ENCODE measurements at places on chromosomes 3 and 15.

DNA sequence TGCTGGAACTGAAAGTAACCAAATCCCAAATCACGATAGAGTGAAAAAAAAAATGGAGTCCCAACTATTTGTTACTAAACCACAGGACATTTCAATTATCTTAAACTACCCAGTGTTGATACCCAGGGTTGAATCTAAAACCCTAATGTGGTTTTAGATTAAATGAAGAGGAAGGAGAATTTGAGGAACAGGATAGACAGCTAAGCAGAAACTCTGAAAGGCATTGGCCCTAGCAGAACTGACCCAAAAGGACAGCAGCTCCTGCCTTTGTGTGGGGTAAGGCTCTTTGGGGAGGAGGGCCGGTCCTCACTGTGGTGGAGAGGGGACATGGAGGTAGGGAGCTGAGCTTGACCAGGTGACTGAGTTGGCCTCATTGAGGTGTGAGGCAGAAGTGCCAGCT lies 30.7 kb upstream of the SNRK start:
- DNase-seq: no peak

GRCh38 chr15:55526559-55527036 lies 18.6 kb upstream of the DNAAF4 start:
- peak; percentile 36 for DNase-seq

GRCh38 chr3:37163262-37164015 lies 10.9 kb downstream of the LRRFIP2 start:
- peak; percentile 68 for DNase-seq

DNA sequence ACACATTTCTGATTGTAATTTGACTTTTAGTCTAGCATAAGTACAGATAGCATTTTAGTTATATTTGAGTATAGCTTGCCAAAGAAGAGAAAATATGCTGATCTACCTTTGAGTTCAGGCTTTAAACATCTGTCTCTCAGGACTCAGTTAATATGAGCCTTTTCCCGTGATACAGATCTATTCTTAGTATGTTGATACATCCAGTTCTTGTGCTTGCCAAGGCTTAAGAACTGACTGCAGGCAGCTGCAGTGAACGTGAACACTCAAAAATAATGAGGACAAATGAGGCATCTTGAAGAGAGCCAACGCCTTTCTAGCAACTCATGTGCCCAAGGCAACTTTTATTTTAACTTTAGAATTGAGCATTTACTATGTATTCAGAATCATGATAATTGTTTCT lies 325.5 kb downstream of the SI start:
- no peak for DNase-seq

DNA sequence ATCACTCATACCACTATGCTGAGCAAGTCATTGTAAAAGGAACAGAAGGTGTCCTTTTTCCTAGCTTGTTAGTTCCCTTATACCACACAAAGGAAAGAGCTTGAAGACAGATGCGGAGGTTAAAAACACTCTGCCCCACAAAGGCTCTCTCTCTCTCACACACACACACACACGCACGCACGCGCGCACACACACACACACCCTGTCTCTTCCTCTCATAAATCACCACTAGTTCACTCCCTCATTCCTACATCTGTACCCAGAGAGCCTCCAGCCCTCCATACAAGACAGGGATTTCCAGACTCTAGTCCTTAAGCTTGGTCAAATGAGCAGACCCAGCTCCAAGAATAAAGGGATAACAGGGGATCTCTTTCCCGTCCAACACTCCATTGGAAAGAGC lies 120.1 kb upstream of the THBS1 start:
- DNase-seq: no peak

DNA sequence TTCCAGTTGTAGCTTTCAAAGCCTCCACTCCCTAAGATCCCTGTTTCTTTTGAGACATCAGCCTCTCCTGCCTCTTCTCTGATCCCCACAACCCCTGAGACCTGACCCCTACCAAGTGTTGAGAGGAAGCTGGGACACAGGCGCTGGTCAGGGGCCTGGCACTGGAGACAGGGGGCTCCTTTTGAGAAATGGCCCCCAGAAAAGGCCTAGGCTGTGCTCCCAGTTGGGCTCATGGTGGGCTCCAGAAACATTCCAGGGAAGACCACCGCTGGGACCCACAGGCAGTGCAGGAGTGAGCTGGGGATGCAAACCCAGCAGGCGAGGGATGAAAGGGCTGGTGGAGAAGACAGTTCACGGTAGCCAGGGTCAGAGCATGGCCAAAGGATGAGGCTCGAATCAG lies 16.6 kb downstream of the SSUH2 start:
- DNase-seq: no peak

DNA sequence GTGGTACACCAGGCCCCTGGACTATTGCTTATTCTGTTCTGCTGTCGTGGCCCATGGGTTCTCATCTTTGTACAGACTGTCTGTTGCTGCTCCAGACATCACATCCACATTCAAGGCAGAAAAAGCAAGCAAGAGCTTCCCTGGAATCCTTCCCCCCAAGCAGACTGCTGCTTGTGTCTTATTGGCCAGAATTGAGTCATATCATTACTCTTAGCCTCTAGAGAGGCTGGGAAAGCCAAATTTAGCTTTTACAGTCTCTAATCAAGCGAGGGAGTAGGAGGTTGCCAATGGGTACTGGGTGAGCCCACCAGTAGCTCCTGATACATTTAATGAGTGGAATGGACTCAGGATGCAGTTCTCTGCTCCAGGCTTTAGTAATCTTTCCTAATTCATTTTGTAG lies 39.4 kb downstream of the RAB6B start:
- DNase-seq: no peak

GRCh38 chr3:38137615-38138348 lies 679 bp upstream of the MYD88 start:
- no peak for DNase-seq

DNA sequence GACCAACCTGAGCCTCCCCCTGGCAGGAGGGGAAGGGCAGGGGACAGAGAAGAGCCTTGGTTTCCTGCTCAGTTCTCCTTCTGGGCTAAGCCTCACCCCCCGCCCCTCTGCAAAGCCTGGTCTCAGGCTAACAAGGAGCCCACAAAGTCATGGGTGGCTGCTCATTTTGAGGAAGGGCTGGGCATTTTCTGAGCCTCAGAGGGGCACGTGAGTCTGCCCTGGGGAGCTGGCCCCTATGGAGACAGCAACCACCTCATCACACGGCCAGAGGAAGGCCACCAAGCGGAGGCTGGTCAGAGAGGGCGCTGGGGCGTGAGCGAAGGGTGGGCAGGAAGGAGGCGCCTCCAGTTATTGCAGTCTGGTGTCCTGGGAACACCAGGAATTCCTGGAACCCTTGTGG lies 18.7 kb downstream of the ABTB1 start:
- no peak for DNase-seq

GRCh38 chr3:25453619-25454004 lies 25.5 kb downstream of the RARB start:
- no peak for DNase-seq

DNA sequence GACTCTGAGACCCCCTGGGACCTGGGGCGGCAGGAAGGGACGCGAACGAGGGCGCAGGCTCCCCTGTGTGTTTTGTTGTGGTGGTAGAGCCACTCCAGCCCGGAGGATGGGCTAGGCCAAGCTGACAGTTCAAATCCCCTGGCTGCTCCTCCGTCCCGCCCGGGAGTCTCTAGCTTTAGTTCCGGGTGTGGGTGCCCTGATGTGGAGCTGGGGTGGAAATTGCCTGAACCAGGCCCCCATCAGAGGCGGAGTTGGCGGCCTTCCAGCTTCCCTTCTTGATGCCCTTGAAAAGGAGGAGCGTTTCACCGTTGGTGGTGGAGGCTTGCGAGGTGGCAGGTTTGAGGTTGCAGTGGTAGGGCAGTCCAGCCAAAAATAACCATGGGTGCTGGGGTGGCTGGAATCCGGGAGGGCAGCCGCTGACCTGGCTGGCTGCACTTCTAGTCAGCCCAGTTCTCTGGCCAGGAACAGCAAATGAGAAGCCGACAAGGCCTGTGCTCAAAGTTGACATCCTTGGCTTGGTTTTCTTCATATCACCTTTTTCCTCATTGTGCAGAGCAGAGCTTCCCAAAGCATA lies 817 bp downstream of the CLK3 start:
- peak; percentile 44 for DNase-seq

DNA sequence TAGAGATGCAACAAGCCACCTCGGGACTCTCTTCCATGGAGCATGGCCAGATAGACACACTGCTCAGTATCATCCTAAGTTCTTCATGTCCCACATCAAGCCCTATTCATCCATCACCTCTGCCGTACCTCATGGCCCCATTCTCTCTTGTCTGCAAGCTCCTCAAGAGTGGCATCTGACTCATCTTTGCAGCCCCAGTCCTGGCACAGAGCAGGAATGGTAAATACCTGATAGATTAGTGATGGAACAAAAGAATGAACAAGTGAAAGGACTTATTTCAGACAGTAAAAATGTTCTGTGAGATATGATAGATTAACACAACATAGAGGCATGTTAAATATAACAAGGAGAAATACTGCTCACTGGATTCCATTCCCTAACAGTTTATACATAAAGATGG lies 176.4 kb downstream of the ISL2 start:
- no peak for DNase-seq

DNA sequence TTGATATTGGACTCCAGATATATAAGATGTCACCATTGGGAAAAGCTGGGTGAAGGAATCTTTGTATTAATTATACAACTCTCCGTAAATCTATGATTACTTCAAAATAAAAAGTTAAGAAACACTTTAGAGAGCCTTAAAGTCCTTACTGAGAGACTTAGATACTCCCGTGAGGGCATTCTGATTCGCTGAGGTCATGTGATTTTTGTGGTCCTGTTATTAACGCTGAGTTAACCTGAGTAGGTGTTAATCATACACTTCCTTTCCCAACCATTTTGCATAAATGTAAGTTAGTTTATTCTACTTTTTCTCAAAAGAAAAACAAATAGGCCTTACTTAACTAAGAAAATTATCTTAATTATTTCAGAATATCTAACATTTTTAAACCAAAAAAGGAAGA lies 67.1 kb upstream of the LMOD3 start:
- no peak for DNase-seq

DNA sequence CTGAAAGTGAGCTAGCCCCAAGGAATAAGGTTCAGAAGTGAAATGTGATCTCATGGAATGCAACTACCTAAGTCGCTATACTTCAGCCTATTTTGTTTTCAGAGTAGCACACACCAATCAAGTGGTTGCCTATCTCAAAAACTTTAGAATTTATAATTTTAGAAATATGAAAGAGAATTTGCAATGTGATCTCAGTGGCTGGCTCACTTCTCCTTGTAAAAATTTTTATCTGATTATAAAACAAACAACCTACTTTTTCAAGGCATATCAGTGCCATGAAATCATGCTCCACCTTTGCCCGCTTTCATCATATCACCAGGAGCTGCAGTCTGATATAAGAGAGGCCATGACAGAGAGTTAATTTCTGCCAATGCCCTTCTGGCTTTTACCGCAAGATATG lies 47.3 kb downstream of the CLDN11 start:
- DNase-seq: no peak

DNA sequence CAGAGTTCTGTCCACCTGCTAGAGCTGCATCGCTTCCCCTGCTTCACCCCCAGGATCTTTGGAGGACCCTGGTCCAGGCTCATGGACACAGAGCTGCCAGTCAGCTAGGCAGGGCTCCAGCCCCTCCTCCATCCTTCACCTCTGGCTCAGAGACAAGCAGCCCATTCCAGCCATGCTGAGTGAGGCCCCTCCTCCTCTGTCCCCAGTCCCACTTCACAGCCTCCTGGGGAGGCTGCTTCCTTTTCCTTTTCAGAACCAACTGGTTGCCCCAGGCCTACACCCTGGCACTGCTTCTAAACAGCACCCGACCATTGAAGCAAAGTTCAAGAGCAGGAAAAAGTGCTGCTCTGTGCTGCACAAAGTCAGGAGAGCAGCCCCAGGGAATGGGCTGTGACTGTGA lies 22.2 kb downstream of the IQSEC1 start:
- no peak for DNase-seq

DNA sequence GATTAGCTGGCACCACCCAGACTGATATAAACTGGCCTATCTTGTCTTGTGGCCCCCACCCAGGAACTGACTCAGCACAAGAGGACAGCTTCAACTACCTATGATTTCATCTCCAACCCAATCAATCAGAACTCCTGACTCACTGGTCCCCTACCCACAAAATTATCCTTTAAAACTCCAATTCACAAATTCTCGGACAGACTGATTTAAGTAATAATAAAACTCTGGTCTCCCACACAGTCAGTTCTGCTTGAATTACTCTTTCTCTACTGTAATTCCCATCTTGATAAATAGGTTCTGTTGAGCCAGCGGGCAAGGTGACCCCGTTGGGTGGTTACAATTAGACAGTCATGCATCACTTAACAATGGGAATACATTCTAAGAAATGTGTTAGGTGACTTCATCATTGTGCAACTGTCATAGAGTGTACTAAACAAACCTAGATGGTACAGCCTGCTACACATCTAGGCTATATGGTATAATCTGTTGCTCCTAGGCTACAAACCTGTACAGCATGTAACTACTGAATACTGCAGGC lies 48.1 kb upstream of the MAP4 start:
- DNase-seq: no peak

DNA sequence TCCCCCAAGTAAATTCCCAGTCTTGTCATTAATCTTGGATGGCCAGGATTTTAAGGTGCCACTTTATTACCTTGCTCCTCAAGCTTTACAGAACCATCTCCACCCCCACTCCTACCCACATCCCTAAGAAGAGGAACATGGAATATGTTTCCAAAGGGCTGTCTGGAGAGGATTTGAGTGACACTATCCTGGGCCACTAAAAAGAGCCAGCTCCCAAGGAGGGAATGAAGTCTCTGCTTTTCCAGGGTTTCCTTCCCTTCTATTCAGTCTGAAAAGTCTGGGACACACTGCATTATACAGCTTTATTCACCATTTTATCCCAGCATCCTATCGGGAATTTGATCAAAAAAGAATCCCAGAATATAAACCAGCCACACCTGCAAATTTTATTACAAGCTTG lies 35.6 kb upstream of the MECOM start:
- no peak for DNase-seq

DNA sequence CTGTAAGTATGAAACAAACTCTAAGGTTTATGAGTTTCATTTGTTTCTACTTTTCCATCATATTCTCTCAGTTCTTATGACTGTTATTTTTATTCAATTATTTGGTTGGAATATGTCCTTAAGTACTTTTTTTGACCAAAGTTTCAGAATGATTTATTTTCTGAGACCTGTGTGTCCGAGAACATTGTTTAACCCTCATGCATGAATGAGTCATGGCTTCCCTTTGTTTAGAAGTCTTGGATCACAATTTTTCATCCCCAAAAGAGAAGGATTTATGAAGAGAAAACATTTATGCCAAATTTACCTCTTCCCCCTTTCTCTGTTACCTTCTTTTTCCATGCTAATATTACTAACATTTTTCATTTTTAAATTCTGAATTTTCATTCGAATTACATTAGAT lies 518.0 kb upstream of the NR2F2 start:
- DNase-seq: no peak

DNA sequence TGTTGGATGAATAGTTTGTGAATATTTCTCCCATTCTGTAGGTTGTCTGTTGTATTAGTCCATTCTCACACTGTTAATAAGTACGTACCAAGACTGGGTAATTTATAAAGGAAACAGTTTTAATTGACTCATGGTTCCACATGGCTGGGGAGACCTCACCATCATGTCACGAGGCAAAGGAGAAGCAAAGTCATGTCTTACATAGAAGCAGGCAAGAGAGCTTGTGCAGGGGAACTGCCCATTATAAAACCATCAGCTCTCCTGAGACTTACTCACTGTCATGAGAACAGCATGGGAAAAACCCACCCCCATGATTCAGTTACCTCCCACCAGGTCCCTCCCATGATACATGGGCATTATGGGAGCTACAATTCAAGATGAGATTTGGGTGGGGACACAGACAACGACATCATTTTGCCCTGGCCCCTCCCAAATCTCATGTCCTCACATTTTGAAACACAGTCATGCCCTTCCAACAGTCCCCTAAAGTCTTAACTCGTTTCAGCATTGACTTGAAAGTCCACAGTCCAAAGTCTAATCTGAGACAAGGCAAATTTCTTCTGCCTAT lies 133.2 kb downstream of the LMLN start:
- no peak for DNase-seq
